Aorta (tissue), 5 donors: ENCODE measurements at places on chromosomes 1 and 21. TPM values are rescaled to one million over a fixed set of nuclear protein-coding genes. Genes with fewer than 3 reads are reported as not detected.

Gene UBL4B
- total RNA-seq: not detected

DNA sequence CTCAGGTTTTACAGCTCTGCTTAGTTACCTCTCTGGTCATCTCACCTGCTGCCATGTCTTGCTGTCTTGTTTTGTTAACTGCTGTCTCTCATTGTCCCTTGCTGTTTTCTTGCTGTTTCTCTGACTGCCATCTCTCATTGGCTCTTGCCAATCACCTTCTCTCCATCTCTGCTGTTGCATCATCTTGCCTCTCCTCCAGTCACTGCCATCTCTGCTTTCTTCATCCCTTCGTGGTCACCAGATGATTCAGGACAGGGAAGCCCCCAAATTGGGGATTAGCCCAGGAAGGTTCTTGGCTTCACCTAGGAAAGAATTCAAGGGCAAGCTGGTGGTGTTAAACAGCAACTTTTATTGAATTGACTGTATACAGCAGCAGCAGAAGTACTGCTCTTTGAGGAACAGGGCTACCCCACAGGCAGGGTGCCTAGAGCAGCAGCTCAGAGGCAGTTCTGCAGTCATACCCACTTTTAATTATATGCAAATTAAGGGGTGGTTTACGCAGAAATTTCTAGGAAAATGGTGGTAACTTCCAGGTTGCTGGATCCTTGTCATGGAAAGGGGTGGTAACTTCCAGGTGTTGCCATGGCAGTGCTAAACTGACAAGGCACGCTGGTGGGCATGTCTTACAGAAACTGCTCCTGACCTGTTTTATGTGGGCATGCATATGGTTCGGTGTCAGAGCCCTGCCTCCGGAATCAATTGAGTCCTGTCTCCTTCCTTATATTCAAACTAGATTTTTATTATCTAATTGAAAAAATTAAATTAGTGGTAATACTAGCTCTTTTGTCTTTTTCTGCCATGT is 33.4 kb downstream of the SUCO start:
- no peaks in the 10 kb centered on the region for H3K27me3 ChIP-seq
- no peak overlapping the region for H3K27ac ChIP-seq
- no peaks in the 10 kb centered on the region for H3K4me1 ChIP-seq
- H3K4me3 ChIP-seq: no peak overlapping the region

DNA sequence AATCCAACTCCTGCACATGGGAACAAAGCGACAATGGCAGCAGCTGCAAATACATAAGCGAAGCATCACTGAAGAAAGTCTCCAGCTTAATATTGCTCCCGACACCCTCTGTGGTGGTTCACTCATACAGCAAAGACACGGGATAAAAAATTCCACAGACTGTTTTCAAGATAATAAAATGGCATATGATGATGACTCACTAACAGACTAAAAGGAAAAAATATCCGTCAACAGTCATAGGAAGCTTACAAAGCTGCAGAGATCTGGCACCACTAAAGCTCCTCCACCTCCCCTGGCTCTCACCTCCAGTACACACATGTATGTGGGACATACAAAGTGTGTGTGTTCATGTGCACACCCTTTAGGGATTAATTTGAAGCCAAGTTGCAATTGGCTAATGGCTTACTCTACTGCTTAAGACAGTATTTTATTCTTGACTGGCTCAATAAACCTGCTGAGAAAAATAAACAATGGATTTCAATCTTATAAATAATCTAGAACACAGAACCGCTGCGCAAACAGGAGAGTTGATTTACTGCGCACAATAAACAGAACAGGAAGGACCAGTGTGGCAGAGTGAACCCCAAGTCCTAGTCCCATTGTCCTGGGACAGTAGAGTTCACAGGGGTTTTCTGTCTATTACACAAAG is 94.4 kb downstream of the SLC45A1 start:
- H3K27me3 ChIP-seq: no peaks in the 10 kb centered on the region
- peaks cover 5% of the 10 kb centered on the region for H3K4me1 ChIP-seq
- H3K36me3 ChIP-seq: no peaks in the 10 kb centered on the region
- no peak for DNase-seq
- peak overlapping the region; percentile 5 for H3K4me3 ChIP-seq

DNA sequence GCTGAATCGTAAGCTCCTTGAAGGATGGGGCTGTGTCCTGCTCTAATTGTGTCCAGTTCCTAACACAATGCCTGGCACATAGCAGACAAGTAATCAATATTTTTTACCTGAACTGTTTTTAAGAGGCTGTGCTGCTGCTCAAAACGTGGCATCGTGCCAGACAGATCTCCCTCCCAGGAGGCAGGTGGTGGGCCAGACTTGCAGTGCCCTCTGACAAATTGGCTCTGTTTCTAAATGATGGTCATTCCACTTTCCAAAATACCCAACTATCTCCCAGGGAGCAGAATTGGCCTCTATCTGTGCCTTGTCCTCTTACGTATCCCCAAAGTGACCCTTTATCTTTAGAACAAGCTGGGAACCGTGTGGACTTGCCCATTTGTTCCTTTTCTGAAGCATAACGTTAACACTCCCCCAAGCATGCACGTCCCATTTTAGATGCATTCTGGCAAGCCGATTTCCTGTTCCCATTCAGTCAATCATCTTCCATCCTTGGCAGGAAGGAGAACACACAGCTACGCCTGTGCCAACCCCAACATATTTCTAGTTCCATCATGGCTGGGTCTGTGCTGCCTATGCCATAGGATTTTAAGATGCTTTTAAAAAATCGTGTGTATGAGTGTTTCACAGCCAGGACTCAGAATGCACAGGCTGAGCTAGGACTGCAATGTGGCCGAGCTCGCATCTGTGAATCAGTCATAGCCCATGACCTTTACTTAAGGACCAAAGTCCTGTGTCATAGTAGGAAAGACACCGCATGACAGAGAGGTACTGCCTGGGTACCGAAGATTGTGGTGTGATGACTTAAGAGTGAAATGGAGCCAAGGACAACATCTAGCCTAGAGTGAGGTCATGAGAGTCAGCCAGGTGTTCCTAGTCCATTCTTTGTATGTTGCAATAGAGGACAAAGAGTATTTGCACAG is 408.6 kb downstream of the PRDM2 start:
- no peak overlapping the region for H3K4me3 ChIP-seq
- H3K4me1 ChIP-seq: peaks cover 6% of the 10 kb centered on the region

- H3K27ac ChIP-seq: no peak overlapping the region
- no peaks in the 10 kb centered on the region for H3K36me3 ChIP-seq
- DNase-seq: no peak
- no peaks in the 10 kb centered on the region for H3K27me3 ChIP-seq
- no peak overlapping the region for H3K4me3 ChIP-seq
- H3K4me1 ChIP-seq: no peaks in the 10 kb centered on the region
Measured at GRCh38 chr1:208369045-208369444, 124.9 kb upstream of the PLXNA2 start.

Gene ATP6V1G3
- not detected for total RNA-seq
